Activated CD4-positive, alpha-beta T cell treated with anti-CD3 and anti-CD28 coated beads, Interleukin-2, amount 10 ng/mL, durations not matched to agents 24 days and 14 days (primary cell): ENCODE measurements at places on chromosomes 7 and 10. TPM values are rescaled to one million over a fixed set of nuclear protein-coding genes. Genes with fewer than 3 reads are reported as not detected.

CYP2E1 gene
- 0.33 and 0.40 TPM in 2 replicates for total RNA-seq

CCL24 gene
- not detected in 2 replicates for total RNA-seq

DNA sequence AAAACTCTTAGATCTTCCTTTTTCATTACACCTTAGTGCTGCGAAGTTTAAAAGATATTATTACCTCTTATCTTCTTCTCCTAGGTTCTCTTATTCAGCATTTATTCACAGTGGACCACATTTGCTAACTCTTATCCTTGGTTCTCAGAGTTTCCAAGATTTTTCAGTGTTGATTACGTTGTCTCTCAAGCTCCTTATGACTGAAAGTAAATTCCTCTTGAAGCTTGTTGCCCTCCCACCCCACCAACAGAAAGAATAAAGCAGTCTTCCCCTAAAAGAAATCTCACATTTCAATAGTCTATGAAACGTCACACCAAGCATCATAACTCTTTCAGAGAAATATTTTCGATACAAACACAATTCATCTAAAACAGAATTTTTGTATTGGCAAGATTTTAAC lies 362.5 kb downstream of the MAGI2 start:
- no peak for DNase-seq

DNA sequence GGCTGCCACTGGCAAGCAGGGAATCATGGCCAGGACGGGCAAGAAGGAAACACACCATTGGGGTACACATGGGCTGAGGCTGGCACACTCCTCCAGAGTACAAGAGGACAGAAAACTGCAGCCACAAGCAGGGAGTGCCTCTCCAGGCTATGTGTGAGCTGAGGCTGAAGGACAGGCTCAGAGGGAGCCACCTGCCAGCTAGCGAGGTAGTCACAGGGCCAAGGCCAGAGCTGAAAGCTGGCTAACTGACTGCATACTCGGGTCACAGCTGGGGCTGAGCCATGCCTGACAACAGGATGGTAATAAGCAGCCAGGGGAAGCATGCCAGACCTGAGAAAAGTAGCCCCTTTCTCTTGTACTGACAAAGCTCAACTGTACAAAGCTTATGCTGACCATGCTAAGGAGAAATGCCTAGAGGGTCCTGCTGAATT lies 52.0 kb downstream of the KIF5B start:
- DNase-seq, result no peak

- DNase-seq, result no peak
Measured at GRCh38 chr10:110016039-110016438, 8.3 kb downstream of the ADD3 start.

GRCh38 chr7:21198921-21199320 lies 229.0 kb upstream of the SP4 start:
- DNase-seq, result no peak

CDC14C gene
- total RNA-seq, result not detected in 2 replicates

- no peak for DNase-seq
Measured at GRCh38 chr7:123305840-123306375, 106.1 kb upstream of the SLC13A1 start.

NXPH1 gene
- total RNA-seq, result not detected in 2 replicates

GRCh38 chr7:138029941-138030340 lies 28.1 kb upstream of the CREB3L2 start:
- no peak for DNase-seq

GRCh38 chr7:108270385-108271015 lies 140.3 kb upstream of the LAMB4 start:
- no peak for DNase-seq

GRCh38 chr7:50204581-50204980 lies 99.9 kb upstream of the IKZF1 start:
- DNase-seq, result peak; percentile 68

- DNase-seq, result no peak
Measured at GRCh38 chr7:25305831-25306230, 77.5 kb upstream of the NPVF start.

DNA sequence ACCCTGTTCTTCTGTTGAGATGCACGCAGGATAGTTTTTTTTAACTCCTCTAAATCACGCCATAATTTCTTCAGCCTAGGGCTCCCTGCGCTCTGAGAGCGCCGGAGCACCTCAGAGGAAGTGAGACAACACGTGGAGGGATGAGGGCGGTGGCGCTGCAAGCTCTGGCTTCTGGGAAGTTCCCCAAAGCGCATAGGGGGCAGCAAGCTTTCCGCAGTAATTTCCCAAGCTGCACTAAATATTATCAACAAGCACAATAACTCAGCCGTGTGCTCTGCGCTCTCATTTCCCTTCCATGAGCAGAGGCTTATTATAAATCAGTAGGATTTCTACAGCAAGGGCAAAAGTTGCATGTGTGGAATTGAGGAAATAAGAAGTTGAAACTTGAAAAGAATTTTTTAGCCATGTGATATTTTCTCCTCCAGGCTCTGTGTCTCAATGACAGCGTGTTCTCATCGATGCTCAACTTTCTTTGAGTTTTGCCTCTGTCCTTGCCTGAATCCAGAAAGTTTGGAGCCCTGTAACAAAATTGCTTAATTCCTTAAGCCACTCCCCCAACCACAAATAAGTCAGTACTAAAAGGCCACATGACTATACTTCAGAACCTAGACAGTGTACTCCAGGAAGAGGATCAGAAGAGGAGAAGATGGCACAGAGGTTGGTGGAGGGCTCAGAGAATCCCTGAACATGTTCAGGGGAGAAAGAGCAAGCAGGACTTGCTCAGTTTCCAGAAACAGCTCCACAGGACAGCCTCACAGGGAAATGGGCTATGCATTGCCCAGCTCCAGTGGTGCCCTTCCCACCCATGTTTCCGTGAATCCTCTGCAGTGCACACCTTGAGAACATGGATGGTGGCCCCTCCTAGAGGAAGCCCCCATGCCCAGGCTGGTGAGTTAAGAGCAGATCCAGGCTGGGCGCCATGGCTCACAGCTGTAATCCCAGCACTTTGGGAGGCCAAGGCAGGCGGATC lies 221.5 kb upstream of the GHITM start:
- DNase-seq, result no peak

DNA sequence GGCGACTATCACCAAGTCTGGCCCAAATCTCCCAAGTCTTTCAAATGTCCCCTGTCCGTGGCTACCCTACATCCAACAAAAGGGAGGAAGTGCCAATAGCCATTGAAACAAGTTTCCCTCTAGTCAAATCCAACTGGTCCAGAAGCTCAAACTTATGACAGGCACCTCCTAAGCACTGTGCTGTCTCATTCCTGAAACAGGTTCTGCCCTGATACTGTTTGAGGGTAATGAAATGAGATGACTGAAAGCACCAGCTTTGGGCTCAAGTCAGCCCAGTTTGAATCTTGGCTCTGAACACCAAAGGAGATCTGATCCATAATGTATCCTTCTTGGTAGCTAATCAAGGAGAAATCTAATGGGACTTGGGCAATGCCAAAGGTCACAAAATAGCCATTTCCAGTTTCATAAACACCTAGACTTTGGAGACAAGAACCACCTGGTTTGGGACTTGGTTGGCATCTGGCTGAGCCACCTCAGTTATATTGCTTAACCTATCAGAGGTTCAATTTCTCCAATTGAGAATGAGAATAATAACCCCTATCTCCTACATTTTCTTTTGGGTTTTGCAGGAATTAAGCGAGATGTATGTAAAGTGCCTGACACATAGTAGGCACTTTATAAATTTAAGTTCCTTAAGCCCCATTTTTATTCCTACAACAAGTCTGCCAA lies 34.7 kb upstream of the ARID5B start:
- no peak for DNase-seq

DNA sequence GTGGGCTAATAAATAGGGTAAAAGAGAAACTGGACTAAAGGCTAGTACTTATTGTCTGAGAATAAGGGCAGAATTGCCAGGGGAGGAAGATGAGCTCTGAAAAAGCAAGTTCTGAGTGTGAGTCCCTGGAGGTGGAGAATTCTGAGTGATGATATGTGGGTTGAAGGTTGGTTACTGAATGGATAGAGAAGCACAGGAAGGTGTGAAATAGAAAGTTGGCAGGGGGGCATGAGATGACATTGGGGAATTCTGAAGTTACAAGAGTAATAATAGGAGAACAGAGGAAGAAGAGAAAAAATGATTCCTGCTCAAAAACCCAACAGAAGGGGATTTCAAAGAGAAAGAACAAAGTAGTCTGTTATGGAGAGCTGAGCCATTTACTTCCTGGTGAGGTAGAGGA lies 76.9 kb downstream of the PRKCQ start:
- DNase-seq, result no peak

DNA sequence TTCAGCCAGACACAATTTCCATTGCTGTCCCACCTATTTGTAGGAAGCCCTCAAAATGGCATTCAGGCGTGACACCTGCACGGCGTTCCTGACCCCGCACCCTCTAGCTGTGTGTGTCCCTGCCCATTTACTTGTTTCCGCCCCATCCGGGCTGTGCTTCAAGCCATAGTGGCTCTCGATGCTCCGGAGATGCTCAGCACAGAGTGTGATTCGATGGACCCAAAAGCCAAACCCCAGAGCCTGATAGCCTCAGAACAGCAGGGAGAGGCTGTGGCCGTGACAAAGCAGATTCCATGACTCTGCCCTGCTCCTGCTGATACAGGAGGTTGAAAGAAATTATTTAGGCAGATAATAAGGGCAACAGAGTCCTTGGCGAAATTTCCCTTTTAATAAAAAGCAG lies 13.4 kb downstream of the BUD31 start:
- DNase-seq, result no peak

DNA sequence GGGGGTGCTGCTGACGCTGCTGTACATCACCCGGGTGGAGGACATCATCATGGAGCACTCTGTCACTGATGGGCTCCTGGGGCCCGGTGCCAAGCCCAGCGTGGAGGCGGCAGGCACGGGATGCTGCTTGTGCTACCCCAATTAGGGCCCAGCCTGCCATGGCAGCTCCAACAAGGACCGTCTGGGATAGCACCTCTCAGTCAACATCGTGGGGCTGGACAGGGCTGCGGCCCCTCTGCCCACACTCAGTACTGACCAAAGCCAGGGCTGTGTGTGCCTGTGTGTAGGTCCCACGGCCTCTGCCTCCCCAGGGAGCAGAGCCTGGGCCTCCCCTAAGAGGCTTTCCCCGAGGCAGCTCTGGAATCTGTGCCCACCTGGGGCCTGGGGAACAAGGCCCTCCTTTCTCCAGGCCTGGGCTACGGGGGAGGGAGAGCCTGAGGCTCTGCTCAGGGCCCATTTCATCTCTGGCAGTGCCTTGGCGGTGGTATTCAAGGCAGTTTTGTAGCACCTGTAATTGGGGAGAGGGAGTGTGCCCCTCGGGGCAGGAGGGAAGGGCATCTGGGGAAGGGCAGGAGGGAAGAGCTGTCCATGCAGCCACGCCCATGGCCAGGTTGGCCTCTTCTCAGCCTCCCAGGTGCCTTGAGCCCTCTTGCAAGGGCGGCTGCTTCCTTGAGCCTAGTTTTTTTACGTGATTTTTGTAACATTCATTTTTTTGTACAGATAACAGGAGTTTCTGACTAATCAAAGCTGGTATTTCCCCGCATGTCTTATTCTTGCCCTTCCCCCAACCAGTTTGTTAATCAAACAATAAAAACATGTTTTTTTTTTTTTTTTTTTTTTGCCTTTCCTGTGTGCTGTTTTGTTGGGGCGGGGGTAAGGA lies 55.8 kb downstream of the TSPAN15 start:
- no peak for DNase-seq

DNA sequence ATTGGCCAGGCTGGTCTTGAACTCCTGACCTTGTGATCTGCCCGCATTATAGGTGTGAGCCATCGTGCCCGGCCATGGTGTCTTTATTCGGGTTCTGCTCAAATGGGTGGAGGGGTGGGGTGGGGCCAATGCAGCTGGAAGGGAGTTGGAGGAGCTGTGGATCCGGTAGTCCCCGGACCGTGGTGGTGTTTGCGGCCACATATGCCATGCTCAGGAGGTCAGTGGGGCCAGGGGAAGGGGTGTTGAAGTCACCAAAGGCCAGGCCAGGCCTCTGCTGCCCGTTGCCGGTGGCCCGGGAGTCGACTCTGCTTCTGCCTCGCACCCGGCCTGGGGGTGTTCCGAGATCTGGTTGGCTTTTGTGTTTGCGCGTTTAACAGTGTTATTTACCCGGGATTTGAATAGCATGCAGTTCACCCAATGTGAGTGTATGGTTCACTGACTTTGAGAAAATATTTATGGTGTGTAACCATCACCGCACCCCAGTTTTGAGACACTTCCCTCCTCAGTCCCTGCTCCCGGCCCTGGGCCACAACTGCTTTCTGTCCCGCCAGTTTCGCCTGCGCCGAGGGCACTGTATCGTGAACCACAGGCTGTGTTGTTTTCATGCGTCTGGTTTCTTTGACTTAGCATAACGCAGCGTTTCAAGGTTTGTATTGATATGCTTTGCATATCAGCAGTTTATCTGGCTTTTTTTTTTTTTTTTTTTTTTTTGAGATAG lies 10.7 kb downstream of the INPP5A start:
- DNase-seq, result no peak

LRRD1 gene
- total RNA-seq, result not detected in 2 replicates

NOC3L gene
- 56.8 and 56.9 TPM in 2 replicates for total RNA-seq

DNA sequence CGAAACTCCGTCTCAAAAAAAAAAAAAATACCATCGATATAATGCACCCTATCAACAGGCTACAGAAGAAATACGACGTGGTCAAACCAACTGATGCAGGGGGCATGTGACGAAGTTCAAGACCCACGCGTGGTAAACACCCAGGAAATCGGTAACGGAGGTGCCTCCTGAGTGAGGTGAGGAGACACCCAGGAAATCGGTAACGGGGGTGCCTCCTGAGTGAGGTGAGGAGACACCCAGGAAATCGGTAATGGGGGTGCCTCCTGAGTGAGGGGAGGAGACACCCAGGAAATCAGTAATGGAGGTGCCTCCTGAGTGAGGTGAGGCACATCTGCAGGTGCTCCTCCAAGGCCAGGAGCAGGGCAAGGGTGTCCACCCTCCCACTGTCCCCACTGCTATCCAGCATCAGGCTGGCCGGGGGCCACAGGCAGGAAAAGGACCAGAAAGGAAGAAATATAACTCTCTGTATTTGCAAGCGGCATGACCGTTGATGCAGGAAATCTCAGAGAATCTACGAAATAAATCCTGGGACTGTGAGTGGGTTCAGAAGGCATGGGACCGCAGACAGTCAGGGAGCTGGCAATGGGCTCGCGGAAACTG lies 10.7 kb upstream of the GPR146 start:
- DNase-seq, result peak; percentile 73

OR13A1 gene
- total RNA-seq, result not detected in 2 replicates

DNA sequence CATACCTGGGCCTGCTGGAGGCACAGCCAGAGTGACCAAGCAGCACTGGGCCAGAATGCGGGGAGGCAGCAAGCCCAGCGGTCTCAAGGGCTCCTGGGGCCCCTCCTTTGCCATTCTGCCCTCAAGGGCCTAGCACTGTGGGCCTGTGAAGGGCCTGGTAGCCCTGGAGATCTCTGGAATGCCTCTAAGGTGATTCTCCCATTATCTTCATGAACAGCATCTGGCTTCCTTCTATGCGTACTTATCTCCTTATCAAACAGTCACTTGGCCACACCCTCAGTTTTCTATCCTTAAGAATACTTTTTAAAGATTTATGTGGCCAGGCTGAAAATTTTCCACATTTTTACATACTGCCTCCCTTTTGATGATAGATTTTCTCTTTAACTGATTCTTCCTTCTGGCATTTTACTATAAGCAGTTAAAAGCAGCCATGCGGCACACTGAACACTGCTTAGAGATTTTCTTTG lies 67.5 kb upstream of the CCNY start:
- no peak for DNase-seq

- no peak for DNase-seq
Measured at GRCh38 chr7:43735403-43735801, 6.1 kb upstream of the COA1 start.
